ENCODE measurements at places on chromosomes 2 and 18. TPM values are rescaled to one million over a fixed set of nuclear protein-coding genes. Genes with fewer than 3 reads are reported as not detected.
A peak's percentile ranks its signal among the peaks of the same experiment; 100 is the strongest.

The CHRNG gene
- total RNA-seq: not detected

The TMEM247 gene
- total RNA-seq: not detected

The PLEKHH2 gene
- total RNA-seq: 2.2 TPM

The RIT2 gene
- total RNA-seq: not detected

The TMSB10 gene
- 2,345 TPM for total RNA-seq

The CRACDL gene
- 0.59 TPM for total RNA-seq

The DDX1 gene
- total RNA-seq: 87.6 TPM

The ANKRD53 gene
- total RNA-seq: not detected

The MEP1B gene
- total RNA-seq: not detected

The GKN1 gene
- not detected for total RNA-seq

DNA sequence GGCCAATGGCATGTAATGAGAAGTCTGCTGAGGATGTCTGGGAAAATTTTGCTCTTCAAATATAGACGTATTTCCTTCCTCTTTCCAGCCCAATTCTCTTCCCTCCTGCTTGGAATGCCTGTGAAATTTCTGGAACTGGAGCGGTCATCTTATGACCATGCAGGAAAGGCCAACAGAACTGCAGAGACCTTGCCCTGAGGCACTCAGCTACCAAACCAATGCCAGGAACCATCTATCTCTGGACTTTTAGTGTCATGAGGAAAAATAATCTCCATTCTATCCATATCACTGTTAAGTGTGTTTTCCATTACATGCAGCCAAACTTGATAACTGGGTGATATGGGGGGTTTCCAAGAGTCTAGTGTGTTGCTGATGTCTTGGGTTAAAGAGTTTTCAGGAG is 363.7 kb downstream of the SLC4A3 start:
- no peak overlapping the region for H3K4me3 ChIP-seq
- no peak for DNase-seq
- no peaks in the 10 kb centered on the region for H3K27me3 ChIP-seq
- H3K27ac ChIP-seq: no peak overlapping the region
- no peaks in the 10 kb centered on the region for H3K4me1 ChIP-seq
- no peaks in the 10 kb centered on the region for H3K36me3 ChIP-seq

DNA sequence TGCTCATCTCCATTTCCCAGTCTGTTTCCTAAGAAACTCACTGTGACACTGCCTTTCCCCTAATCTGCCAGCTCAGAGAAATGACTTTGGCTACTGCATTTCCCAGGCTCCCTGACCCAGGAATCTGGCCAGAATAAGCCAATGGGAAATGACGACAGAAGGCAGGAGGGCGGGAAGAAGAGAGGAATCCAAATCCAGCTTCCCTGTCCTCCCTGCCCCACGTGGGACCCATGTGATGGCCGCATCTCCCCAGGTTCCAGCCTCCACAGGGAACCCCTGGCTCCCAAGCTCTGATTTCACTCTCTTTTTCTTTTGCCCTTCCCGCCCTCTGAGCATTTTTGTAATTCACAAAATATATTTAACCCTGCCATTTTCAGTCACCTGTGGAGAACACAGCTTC is 37.8 kb upstream of the RAB12 start:
- H3K4me1 ChIP-seq: no peaks in the 10 kb centered on the region
- no peak overlapping the region for H3K4me3 ChIP-seq
- no peak overlapping the region for H3K27ac ChIP-seq
- peaks cover 8% of the 10 kb centered on the region for H3K27me3 ChIP-seq

DNA sequence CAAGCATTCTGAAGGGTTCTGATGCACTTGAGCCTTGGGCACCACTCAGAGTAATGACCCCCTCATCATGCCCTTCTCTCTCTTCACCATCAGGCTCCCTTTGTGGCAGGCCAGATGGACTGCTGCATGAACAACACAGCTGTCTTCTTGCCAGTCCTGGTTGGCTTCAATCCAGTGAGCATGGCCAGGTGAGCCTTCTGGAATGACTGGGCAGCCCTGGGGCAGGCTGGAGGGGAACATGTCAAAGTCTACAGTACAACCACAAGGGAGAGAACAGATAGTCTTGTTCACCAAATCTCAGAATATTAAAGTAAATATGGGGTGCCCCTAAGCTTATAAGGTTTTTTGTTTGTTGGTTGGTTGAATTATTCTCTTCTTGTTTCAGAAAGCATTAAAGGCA is 4.4 kb downstream of the GCKR start:
- no peaks in the 10 kb centered on the region for H3K4me1 ChIP-seq
- H3K36me3 ChIP-seq: no peaks in the 10 kb centered on the region
- DNase-seq: no peak
- peaks cover 19% of the 10 kb centered on the region for H3K27me3 ChIP-seq
- H3K27ac ChIP-seq: no peak overlapping the region
- no peak overlapping the region for H3K4me3 ChIP-seq

GRCh38 chr2:171719660-171720059 is 32.4 kb downstream of the DYNC1I2 start:
- DNase-seq: no peak
- no peak overlapping the region for H3K27ac ChIP-seq
- H3K4me1 ChIP-seq: peaks cover 2% of the 10 kb centered on the region
- no peak overlapping the region for H3K4me3 ChIP-seq
- peaks cover 10% of the 10 kb centered on the region for H3K36me3 ChIP-seq

GRCh38 chr2:174673876-174674275 is 76.3 kb upstream of the WIPF1 start:
- no peaks in the 10 kb centered on the region for H3K27me3 ChIP-seq
- H3K36me3 ChIP-seq: peaks cover 35% of the 10 kb centered on the region
- DNase-seq: no peak
- peaks cover 29% of the 10 kb centered on the region for H3K4me1 ChIP-seq
- no peak overlapping the region for H3K27ac ChIP-seq

DNA sequence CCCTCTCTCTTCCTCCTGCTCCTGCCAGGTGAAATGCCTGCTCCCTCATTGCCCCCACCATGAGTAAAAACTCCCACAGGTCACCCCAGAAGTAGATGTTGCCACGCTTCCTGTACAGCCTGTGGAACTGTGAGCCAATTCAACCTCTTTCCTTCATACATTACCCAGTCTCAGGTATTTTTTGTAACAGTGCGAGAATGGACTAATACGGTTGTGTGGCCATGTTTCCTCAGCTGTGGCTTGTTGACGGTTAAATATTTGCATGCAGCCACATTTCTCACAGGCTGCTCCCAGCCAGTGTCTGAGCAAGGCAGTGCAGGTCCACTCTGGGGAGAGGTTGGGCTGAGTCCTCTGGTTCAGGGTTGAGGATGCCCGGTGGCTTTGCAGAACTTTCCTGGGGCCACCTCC is 27.8 kb upstream of the COPS8 start:
- no peak overlapping the region for H3K27ac ChIP-seq
- no peak overlapping the region for H3K4me3 ChIP-seq
- no peaks in the 10 kb centered on the region for H3K27me3 ChIP-seq

- no peak overlapping the region for H3K4me3 ChIP-seq
- no peaks in the 10 kb centered on the region for H3K4me1 ChIP-seq
- no peak overlapping the region for H3K27ac ChIP-seq
- H3K36me3 ChIP-seq: peaks cover 1% of the 10 kb centered on the region
Observed at GRCh38 chr18:55432307-55433040, 155.5 kb downstream of the TCF4 start.

GRCh38 chr2:20384953-20385352 is 34.3 kb upstream of the PUM2 start:
- H3K36me3 ChIP-seq: no peaks in the 10 kb centered on the region
- H3K27me3 ChIP-seq: no peaks in the 10 kb centered on the region
- no peak for DNase-seq

- H3K27me3 ChIP-seq: no peaks in the 10 kb centered on the region
- peaks cover 11% of the 10 kb centered on the region for H3K4me1 ChIP-seq
- peaks cover 17% of the 10 kb centered on the region for H3K36me3 ChIP-seq
Observed at GRCh38 chr2:60948161-60948560, 66.8 kb downstream of the REL start.

- H3K27ac ChIP-seq: peak overlapping the region; percentile 59
- peak; percentile 21 for DNase-seq
- H3K4me1 ChIP-seq: peaks cover 29% of the 10 kb centered on the region
- H3K4me3 ChIP-seq: peak overlapping the region; percentile 86
Observed at GRCh38 chr2:169365029-169365480, 2.7 kb upstream of the LRP2 start.

- H3K4me3 ChIP-seq: no peak overlapping the region
- DNase-seq: no peak
- peaks cover 11% of the 10 kb centered on the region for H3K27me3 ChIP-seq
- H3K27ac ChIP-seq: no peak overlapping the region
Observed at GRCh38 chr2:12929758-12930157, 213.0 kb downstream of the TRIB2 start.

GRCh38 chr2:102509749-102510148 is 36.7 kb downstream of the SLC9A4 start:
- peaks cover 16% of the 10 kb centered on the region for H3K4me1 ChIP-seq
- no peak overlapping the region for H3K27ac ChIP-seq
- no peak overlapping the region for H3K4me3 ChIP-seq
- no peak for DNase-seq
- H3K36me3 ChIP-seq: no peaks in the 10 kb centered on the region

- no peak overlapping the region for H3K27ac ChIP-seq
- no peak overlapping the region for H3K4me3 ChIP-seq
- no peaks in the 10 kb centered on the region for H3K4me1 ChIP-seq
- peaks cover 4% of the 10 kb centered on the region for H3K27me3 ChIP-seq
- H3K36me3 ChIP-seq: no peaks in the 10 kb centered on the region
- no peak for DNase-seq
Observed at GRCh38 chr2:187876554-187876953, 322.3 kb upstream of the TFPI start.

GRCh38 chr2:234404957-234405356 is 91.9 kb downstream of the ARL4C start:
- H3K36me3 ChIP-seq: no peaks in the 10 kb centered on the region
- H3K4me1 ChIP-seq: peaks cover 37% of the 10 kb centered on the region
- DNase-seq: no peak
- H3K27me3 ChIP-seq: no peaks in the 10 kb centered on the region

- no peaks in the 10 kb centered on the region for H3K4me1 ChIP-seq
- no peak overlapping the region for H3K4me3 ChIP-seq
- H3K27ac ChIP-seq: no peak overlapping the region
- no peak for DNase-seq
- H3K36me3 ChIP-seq: no peaks in the 10 kb centered on the region
Observed at GRCh38 chr2:95284886-95285541, 10.8 kb downstream of the PROM2 start.
